ENCODE measurements at places on chromosomes 16 and 17.

DNA sequence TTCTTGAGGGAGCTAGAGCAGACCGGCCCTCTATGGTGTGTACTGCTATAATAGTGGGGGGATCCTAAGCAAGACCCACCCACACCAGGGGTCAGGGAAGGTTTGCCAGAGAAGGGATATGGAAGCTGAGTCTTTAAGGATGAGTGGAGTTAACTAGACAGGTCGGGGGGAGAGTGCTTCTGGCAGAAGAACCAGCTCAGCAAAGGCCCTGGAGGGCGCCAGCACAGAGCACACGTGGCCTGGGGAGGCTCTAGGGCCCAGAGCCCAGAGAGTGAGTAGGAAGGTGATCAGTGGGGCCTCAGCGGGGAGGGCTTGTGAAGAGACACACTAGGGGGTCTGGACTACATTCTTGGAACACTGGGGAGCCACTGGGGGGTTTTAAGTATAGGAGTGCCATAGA is 21.1 kb downstream of the NGFR start:
- DNase-seq: no peak

DNA sequence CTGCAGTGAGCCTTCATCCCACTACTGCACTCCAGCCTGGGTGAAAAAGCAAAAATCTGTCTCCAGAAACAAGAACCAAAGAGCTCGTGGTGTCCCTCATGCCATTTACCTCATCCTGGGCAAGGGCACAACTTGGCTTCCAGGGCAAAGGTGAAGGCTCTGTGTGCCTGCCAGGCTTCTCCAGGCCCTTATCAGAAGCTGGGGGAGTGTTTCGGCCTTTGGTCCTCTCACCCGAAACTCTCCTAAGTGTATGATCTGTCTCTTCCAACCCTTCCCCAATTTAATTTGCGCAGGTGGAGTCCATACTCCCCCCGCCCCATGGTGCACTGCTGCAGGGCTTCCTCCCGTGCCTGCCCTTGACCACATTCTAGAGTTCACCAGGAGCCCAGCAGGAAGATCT is 1.1 kb downstream of the CES2 start:
- no peak for DNase-seq

GRCh38 chr16:64358291-64358690 is 763.6 kb downstream of the CDH11 start:
- no peak for DNase-seq

DNA sequence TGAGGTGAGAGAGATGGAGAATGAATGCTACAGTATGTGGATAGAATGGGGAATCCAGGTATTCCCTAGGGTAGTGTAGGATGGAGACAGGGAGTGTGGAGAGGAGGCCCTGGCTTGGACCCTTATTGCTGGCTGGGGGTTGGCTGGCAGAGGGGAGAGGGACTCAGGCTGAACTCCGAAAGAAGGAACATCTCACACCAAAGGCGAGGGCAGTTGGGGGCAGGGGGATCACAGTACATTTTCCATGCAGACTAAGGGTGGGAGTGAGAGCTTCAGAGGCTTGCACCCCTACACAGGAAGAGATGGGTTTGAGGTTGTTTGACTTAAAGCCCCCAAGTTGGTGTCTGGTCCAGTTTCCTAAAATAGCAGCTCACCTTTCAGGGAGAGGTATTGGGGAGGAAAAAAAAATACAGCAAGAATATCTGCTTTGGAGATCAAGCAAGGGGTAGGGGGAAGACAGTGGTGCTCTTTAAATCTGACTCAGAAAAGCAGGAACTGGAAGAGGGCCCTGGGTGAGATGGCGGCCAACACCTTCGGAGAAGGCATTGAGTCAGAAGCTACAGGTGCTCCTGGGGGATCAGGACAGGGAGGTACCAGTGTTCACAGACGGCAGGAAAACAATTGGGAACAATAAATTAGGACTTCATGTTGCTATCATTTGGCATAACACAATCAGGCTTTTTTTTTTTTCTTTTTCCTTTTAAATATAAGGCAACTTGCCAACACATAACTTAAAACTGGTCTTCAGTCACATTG is 12.4 kb downstream of the TRAF4 start:
- DNase-seq: no peak

GRCh38 chr17:8162233-8162996 is at the start of gene VAMP2:
TSS of gene VAMP2 (minus strand) at chr17:8162948. CDS start at chr17:8162879, 69 bp downstream.
- peak; percentile 79 for DNase-seq

DNA sequence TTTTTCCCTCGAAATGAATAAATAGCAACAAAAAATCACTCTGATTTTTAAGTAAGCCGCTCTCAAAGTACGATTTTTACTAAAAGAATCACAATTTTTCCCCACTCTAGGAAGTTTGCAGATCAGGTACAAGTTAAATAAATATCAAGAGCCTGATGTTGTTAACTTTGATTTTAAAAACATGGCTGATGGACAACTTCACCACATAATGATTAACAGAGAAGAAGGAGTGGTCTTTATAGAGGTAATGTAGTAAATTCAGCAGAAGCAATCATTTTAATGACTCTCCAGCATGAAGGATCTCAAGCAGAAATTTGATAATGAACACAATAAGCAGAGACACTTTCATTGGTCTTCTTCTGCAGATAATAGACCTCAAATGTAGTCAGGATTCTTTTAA is 262.4 kb downstream of the CNTNAP4 start:
- DNase-seq: no peak

DNA sequence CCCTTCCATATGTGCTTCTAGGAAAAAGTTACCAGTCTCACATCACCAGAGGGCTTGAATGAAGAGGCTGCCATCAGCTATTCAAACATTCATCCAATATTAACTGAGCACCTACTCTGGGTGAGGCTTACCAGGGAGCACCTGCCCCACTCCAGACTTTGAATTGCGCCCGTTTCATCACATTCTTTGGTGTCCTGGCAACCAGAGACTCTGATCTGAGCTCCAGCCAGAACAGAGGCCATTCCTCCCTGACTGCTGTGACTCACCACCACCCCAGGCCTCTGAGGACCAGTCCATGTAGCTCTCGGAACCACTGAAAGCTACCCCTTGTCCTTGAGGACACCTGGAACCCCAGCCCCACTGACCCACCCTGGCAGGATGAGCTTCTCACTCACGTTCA is at the start of gene C16orf96:
C16orf96 (plus strand) TSS at position 229 of the 400 bp plus-strand sequence; CDS start at position 379, 150 bp downstream.
- no peak for DNase-seq

GRCh38 chr17:78344666-78345065 is 15.2 kb downstream of the SOCS3 start:
- no peak for DNase-seq

- peak; percentile 92 for DNase-seq
These were observed at the start of gene CPPED1 for GRCh38 chr16:12803203-12804093. TSS of gene CPPED1 (minus strand) at chr16:12803887. CDS start at chr16:12803776, 111 bp downstream.

All from RKO (cell line).